Brain (organoid and tissue), 16 donors: ENCODE measurements at places on chromosomes 3 and 15.

DNA sequence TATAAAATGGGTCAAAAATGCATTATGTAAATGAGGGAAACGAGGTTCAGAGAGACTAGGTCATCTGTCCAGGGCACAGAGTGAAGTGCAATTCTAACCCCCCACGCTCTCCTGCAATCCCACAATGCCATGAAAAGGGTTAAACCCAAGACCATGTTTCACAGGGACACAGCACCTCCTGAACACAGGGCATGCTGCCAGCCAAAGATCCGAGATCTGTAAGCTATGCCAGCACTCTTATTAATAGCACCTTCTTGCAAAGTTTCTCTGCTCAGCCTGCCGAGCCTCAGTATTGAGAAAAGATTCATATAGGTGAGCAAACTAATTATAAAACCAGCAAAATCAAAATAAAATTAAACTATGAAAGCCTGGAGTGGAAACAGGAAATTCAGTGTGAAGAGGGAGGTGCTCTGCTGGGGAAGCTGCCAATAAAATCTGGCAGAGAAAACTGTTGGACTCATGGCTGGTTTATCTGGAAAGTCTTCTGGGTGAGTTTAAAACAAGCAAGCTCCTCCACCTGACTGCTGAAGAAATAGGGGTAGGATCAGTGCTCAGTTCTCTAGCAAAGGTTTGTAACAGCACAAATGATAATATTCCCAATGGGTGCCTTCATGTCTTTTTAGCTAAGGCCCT lies 50.3 kb downstream of the LRIG1 start:
- DNase-seq, result peak; percentile 77

DNA sequence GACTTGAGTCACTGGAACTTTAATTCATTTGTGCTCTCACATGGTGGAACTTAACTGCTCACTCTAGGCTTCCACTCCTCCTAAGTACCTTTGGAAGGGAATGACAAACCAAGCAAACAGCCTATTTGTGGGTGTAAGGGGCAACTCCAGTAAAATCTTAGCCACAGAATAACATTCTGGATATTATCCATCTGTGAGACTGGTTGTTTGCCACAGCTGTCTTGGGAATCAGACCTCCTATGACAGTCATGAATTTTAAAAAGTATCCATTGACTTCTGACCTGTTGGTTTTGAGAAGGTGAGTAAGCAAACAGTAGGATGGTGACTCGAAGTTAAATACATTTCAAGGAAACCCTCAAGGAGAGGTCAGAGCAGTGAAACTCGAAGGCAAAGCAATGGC lies 147.3 kb upstream of the CDIN1 start:
- no peak for DNase-seq

- no peak for DNase-seq
These were observed 161.0 kb upstream of the UBE2E2 start for GRCh38 chr3:23041918-23042696.

DNA sequence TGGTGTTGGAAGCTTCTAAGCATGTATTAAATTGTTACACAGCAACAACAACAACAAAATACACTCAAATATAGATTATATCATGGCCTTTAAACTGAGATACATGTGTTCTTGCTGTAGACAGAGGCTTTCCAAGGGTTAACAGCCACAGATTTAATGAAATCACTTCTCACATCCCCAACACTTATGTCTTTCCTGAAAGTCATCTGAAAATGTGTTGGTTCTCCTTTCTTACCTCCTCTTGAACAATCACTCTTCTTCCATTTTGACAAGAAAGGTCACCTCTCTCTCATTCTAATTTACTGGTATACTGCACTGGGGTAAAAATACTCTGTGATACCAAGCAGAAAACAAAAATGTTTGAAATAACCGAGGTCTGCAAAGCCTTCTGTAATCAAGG lies 507.3 kb upstream of the KCNMB2 start:
- DNase-seq, result no peak

- DNase-seq, result no peak
These were observed 189.4 kb downstream of the THSD4 start for GRCh38 chr15:71304681-71305080.

DNA sequence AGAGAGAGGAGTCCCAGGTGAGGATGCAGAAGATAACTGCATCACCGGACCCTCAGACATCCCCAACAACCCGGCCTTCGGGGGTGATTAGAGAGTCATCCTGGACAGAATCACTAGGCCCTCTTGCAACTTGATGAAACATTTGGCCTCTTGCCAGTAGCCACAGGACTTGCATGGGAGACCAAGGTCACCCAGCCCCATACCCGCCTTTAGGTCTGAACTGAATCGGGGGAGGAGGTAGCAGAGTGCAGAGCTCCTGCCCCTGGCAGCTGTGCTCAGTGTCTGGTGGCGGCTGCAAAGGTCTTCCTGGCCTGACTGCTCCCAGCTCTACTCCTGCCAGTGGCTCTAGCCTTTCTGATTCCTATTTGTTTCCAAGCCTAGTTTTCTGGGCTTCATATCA lies 12.4 kb downstream of the PIF1 start:
- no peak for DNase-seq

DNA sequence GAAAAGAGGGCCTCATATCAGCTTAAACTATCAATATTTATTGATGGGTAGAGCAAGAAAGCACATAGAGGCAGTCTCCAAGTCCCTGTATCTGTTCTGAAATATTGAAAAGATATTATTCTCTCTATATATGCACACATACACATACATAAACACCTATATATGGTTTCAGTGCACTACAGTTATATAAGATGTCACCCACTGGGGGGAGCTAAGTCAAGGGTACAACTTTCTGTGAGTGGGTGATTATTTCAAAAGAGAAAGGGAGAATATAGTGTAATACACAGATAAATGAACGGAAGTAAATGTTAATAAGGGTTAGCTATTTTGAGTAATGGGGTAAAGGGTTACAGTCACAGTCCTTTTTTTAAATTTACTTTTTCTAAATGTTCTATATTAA lies 8.8 kb downstream of the SNTN start:
- DNase-seq, result no peak

DNA sequence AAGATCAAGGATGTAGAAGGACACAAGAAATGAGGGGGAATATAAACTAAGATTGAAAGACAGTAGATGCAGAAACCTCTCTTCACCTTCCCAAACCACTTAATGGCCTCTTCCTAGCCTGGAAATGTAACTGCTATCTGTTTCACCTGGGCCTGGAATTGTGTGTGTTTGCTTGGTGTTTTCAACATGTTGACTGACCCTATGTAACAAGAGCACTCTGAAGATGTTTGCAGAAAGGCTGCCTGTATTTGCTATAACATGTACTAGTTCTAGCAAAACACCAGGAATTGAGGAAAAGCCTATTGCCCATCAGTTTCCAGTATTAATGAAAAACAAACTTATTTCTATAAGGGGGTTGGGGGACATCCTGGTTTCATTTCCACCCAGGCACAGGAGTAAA lies 248.3 kb downstream of the WDR72 start:
- no peak for DNase-seq

- DNase-seq, result no peak
These were observed 31.1 kb downstream of the PLA2G4D start for GRCh38 chr15:42063122-42063848.

GRCh38 chr3:195450731-195451229 lies 8.0 kb upstream of the ACAP2 start:
- DNase-seq, result no peak
